ENCODE measurements at places on chromosomes 13 and 19.

GRCh38 chr13:114047358-114047881 lies 73.5 kb upstream of the C13orf46 start:
- no peak for DNase-seq

DNA sequence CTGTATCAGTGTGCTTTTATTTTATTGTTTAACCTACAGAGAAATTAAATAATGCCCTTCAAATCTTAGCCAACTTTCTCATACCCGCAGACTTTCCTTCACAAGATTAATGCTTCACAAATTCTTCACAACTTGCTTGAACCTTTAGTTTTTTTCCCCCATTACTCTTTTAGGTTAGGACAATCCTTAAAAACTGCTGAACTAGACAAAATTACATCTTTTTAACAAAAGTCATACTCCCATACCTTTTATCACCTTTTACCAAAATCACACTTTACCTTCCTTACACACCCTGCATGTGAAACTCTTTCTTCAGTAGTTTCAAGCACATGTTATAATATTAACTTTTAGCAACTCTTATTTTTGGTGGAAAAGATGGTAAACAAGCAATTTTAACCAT lies 58.5 kb downstream of the SCGB2B2 start:
- DNase-seq: no peak

DNA sequence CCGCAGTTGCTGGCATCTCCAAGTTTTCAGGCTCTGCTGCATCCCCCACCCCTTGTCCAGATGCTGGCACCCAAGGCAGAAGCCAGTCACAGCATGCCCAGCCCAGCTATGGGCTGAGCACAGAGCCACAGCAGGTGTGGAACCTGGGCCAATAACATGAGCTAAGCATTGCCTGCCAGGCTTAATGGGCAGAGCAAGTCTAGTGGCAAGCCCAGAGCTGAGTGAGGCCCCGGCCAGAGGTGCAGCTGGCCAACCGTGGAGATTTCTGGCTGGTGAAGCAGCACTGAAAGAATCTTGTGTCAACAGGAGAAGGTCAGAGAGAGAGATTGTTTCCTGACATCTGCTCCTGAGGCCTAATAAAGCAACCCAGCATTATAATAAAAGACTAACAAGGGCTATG lies 111.0 kb downstream of the B3GLCT start:
- DNase-seq: peak; percentile 81

GRCh38 chr13:44267980-44268379 lies 105.6 kb upstream of the SERP2 start:
- no peak for DNase-seq

GRCh38 chr13:83935566-83935965 lies 53.3 kb upstream of the SLITRK1 start:
- DNase-seq: no peak

DNA sequence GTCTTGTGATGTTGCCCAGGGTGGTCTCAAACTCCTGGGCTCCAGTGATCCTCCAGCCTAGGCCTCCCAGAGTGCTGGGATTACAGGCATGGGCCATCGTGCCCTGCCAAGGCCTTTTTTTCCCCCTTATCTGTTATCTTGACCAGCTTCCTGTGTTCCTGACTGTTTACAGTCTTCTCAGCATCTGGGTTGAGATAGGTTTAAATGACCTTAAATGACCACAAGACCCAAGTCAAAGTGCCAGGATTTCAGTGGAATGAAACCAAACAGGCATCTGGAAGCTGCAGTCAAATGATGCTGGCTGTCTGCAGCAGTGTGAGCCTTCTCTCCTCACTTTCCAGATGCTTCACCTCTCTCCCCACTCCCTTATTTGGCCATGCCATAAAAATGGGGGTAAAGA lies 114.2 kb upstream of the CLDN10 start:
- DNase-seq: no peak

DNA sequence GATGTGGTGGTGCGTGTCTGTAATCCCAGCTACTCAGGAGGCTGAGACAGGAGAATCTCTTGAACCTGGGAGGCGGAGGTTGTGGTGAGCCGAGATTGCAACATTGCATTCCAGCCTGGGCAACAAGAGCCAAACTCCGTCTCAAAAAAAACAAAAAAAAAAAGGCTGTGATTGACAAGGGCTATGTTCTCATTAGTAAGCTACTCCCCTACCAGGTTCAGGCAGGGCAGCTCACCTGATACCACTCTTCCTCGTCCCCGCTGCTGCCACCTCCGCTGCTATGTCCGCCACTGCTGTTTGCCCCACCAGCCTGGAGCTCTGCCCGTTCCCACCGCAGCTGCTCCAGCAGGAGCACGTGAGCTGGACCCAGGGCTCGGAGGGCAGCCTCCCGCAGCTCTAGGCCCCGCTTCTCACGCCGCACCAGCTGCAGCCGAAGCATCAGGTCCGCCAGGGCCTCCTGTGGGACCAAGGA lies 9.4 kb downstream of the USHBP1 start:
- DNase-seq: no peak

DNA sequence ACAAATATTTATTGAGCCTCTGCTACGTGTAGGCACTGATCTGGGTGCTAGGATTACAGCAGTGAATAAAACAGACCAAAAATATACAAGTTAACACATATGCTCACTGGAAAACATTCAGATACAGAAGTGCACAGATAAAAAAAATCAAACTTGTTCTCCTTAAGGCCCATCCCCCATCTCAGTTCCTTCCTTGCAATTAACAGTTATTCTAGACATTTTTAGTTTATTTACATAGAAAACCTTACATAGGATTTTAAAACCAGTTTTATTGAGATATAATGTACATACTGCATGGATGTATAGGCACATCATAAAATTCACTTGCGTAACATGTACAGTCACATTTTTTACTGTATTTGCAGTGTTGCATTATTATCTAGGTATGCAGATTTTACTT lies 36.5 kb upstream of the HMGB1 start:
- DNase-seq: no peak

DNA sequence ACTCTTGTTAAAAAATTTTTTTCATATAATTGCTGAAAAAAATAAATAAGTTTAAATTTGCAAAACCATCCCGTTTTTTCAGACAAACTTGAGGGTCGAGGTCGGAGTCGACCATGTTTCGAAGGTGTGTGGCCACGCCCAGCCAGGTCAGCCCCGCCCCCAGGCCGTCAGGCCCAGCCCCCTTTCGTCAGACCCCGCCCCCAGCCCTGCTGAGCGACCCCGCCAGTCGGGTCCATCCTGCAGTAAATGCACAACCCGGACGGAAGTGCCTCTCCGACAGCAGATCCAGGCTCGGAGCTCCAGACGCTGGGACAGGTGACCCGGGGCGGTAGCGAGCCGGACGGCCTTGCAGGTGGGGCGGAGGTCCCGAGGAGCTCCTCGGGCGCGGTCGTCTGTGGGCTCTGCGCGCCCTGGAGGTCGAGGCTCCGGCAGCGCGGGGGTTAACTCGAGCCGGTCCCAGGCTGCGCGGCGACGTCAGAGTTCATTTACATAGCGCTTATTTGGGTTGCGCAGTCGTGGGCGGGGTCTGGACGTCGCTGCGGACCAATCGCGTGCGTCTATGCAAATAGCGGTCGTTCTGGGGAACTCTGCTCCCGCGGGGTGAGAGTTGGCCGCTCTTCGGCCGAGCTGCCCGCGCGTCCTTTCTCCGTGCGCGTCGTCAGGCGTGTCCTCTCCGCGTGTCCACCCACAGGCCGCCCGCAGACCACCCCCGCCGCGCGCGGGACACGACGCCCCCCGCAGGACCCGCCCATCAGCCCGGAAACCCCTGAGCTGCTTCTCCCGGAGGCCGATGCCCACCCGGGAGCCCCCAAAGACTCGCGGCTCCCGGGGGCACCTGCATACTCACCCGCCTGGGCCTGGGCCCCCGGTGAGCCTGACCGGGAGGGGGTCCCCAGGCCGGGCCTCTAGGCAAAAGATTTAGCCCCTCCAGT lies at the start of gene OCEL1:
Gene OCEL1 (plus strand): TSS at position 225 of the 932 bp plus-strand sequence. CDS start 22 bp downstream, at position 247.
- peak; percentile 99 for DNase-seq

GRCh38 chr19:31992750-31993149 lies 352.7 kb upstream of the ZNF507 start:
- DNase-seq: no peak

DNA sequence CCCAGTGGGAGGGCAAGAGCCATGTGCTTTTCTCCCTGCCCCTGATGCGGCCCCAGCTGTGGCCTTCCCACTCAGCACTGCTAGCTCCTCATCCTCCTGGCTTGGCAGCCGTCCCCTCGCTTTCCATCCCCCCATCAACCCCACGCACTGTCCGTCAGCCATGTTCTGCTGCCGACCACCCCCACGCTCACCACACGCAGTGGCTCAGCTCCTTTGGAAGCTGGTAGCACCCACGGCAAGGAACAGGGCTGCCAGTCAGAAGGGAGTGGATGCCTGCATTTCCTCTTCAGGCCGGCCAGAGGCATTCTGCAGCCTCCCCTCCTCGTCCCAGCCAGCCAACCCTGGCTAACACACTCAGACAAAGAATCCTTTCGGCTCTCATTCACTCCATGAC lies 6.3 kb downstream of the CALM3 start:
- peak; percentile 55 for DNase-seq

- no peak for DNase-seq
Observed at GRCh38 chr13:87057807-87058520, 613.2 kb upstream of the SLITRK5 start.

DNA sequence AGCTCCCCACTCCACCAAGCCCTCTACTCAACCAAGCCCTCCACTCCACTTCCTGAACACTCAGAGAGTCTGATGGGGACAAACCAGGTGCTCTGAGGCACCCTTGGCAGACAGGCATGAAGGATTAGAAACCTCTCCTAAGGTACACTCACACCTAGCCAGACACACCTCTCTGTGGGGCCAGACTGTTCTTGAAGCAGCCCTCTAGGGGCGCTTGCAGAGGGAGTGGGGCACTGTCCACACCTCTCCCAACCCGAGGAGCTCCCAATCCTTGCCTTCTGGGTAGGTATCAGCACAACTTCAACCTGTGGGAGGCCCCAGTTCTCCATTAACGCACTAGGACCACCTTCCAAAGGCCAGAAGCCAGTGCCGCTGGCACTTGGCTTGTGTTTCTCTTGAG lies 108.7 kb upstream of the VSTM2B start:
- no peak for DNase-seq

All from cardiac septum (tissue), 1 donor.